ENCODE measurements at places on chromosomes 4 and X.

DNA sequence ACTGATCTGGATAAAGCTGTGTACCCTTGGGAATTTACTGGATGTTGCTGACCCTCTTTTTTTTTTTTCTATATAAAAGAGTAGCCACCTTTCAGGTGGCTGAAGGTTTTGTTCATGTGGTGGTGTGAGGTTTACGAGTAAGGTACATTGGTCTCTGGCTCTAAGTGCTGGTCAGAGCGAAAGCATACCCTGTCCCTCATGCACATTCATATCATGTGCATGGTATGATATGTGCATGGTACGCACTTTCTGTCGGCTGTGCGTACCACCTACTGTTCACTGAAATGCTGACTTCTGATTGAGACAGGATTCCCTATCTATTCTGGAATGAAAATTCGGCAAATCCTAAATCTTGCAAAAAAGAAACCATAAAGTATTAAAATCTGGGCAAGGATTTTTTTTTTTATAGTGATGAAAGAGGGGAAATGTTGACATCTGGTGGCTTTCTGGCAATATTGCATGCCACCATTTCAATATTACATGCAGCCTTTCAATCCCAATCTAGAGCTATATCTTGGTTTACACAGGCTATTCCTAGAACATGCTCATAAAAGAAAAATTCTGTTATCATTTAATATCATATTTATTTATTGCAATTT, 32.8 kb downstream of the FAM149A start:
- DNase-seq, result peak; percentile 8

DNA sequence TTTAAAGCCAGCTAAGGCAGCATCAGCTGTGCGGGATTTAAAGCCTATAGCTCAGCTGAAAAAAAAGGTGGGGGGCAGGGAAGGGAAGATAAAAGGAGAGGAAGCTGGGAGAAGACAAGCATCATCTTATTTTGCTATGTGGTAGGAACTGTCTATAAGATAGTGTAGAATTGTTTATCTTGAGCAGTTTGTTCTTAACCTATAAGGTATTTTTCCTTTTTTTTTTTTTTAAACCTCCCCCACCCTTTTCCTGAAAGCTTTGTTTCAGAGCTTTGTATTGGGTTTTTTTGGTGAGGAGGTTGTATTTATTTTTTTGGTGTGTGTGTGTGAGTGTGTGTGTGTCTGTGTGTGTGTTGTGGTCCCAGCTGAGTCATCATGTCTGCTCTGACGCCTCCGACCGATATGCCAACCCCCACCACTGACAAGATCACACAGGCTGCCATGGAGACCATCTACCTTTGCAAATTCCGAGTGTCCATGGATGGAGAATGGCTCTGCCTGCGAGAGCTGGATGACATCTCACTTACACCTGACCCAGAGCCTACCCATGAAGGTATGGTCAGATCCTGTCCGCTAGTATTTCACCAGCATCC, 531 bp downstream of the RUFY3 start:
- no peak for DNase-seq

- no peak for DNase-seq
Measured at GRCh38 chr4:139768896-139769295, 103.3 kb downstream of the MGST2 start.

DNA sequence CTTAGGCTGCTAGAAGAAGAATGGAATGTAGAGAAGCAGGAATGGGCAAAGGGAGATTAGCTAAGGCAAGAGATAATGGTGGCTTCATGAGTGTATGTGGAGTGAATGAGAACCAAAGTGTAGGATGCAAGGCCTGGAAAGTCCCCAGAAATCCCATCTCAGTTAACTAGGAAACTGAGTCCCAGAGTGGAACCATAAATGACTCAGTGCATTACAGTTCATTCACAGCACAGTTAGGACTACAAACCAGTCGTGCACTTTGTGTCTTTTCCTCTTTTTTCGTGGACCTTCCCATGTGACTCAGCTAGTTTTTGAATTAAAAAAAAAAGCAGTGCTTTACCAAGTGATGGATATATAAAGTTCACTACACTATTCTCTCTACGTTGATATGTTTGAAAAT, 27.7 kb upstream of the REST start:
- no peak for DNase-seq

DNA sequence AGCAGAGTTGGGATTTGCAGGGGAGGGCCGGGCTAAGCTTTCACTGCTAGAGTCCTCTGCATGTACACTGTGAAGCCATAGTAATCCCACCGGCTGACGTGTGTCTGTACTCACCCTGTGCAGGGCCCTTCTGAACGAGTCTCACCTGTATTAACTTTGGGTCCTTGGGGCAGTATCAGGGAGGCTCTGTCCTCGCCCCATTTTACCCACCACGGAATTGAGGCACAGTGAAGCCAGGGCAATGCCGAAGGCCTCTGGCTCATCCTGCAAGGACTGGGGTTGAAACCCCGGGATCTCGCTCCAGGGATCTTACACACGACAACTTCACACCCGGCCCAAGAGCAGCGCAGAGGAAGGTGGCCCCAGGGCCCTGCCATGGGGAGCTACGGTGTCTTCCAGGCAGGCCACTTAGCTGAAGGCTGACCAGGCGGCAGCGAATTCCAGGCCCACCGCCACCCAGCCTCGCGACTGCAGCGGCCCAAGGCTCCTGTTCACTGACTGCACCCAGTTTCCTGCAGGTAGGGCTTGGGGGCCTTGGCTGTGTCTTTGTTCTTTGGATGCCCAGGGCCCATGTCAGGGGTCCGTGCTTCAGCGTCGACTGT, 75.5 kb upstream of the ADRA2C start:
- no peak for DNase-seq

- DNase-seq, result peak; percentile 31
Measured at GRCh38 chrX:111244235-111244750, 26.0 kb downstream of the CAPN6 start.

DNA sequence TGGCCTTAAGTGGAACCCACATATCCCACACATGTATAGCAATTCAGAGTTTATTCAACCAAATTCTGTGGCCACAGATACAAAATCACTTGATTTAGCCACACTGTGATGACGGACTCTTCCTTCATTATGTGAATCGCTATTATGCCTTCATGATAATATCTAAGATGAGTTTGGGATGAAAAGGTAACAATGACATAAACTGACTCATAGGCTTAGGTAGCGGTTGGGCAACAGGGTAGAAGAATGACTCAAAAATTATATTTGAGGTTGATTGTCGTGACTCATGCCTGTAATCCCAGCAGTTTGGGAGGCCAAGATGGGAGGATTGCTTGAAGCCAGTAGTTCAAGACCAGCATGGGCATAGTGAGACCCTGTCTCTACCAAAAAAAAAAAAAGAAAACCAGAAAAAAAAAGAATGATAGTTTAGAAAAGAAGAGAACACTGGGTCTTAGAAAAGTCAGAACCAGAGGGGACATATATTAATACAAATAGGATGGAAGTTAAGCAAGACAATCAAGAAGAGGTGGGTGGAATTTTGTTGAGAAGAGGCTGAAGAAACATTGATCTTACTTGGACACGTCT, 70.4 kb upstream of the USP9X start:
- DNase-seq, result no peak

DNA sequence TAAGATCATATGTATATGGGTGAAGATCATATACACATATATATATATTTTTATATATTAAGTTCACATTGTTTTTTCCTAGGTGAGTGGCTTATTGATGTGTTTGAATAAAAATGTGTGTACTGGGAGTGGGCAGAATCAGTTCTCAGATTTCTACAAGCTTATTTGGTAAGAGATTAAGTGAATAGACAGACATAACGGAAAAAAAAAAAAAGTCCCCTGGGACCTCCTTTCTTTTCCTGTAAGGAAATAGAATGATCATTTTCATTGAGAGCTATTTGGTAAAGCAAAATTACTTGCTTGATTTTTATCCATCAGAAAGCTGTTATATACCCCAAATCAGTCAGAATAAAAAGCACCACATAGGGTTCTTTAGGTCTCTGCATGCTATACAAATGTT, 597.7 kb downstream of the PCDH18 start:
- no peak for DNase-seq

DNA sequence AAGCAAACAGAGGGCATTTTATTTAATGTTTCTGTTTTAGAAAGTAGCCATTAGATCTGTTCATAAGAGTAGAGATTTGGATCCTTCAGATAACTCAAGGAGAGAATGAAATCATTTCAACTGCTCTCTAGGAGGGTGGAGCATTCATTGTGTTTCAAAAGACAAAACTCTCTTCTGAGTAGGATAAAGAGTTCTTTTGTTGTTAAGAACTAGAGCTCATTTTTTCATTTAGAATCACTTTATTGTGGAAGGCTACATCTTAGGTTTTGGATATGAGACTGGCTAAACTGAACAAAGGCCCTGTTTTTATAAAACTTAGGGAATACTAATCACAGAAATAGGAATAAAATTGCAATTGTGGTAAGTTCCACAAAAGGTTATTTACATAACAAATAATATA, 193.9 kb upstream of the PCDH10 start:
- DNase-seq, result no peak

DNA sequence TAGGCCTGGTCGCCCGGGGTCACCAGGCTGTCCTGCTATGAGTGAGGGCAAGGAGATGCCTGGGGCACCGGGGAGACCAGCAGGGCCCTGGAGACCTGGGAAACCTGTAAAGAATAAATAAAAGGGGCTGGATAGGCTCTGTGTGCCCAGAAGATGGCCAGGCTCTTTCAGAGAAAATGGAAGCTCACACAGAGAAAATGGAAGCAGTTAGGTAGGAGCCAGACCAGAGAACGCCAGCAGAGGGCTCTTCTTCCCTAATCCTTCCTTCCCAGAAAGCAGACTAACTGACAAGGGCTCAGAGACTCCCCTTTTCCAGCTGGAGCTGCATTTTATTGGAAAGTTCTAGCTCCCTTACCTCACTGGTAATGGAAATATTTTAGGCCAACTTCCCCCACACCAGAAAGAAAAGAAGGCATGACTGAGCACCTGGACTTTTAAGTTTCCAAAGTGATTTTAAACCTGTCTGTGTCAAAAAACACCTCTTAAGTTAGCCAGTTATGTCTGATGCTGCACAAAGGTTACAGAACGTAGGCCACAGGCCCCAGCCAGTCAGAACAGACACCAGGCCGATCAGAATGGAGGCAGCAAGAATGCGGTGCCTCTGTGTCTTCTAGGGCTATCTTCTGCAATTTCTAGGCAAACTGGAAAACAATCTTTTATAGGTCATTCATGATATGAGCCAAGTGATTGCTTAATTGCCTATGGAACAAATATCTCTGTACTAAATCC, 74.0 kb downstream of the ATG4A start:
- DNase-seq, result no peak

DNA sequence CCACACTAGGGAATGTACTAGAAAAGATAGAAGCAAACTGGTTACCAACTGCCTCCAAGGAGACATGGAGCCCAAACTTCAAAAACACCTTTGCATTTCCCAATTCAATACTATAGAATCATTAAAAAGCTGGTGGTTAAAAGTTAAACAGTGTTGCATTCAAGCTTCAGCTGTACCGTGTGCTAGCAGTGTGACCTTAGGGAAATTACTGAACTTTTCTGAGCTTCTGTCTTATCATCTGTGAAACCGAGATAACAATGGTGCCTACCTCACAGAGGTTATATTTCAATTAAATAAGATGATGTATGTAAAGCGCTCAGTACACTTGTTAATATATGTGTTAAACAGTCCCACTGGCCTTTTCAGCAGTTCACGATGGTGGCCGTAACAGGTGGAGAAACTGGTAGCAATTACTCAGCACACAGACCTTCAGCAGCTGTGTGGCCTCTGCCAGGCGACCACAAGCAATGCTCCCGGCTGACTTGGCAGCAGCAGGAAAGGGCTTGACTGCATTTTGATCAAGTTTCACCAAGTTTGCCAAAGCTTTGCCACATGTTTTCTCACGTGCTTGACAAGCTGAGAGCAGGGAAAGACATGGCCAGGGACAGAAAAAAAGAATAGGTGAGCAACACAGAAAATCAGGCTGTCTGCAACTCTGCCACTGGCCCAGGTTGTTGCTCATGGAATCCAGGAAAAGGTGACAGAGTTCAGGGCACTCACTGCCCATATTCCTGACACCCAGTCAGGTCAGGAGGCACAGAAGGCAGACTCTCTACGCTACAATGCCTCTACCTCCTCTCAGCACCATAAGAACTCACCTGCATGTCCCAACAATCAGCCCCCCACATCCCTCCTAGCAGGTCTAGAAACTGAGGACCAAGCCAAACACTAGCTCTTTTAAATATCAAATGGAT, 72.1 kb downstream of the PARM1 start:
- no peak for DNase-seq

- no peak for DNase-seq
Measured at GRCh38 chr4:139611391-139611790, 54.2 kb upstream of the MGST2 start.

- DNase-seq, result no peak
Measured at GRCh38 chr4:120919358-120919757, 3.2 kb downstream of the PRDM5 start.

GRCh38 chr4:94399721-94400120, 52.0 kb upstream of the PDLIM5 start:
- no peak for DNase-seq

DNA sequence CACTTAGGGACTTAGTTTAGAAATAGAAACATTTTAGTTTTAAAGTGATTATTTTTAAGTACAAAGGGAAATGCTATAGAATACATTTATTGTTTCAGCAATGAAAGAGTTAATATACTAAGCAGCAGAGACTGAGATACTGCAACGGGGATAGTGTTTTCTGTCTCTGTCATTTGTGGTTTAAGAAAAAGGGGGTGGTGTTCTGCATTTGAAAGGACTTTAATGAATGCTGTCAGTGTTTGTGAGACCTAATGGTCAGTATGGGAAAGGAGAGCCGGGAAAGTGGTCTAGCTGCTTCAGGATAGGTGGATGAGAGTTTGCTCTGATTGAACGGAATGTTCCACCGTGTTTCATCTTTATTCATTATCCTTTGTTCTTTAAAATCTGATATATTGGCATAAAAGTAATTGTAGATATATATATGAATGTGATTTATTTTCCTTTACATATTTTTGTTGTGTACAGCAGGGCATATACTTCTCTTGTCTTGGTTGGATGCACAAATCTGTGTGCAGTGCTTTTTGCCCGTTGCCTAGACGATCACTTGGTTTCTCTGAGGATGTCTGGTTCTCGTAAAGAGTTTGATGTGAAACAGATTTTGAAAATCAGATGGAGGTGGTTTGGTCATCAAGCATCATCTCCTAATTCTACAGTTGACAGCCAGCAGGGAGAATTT, at the start of gene KLHL5:
Gene KLHL5 (plus strand): TSS at position 139 of the 676 bp plus-strand sequence. CDS start 421 bp downstream, at position 560.
- DNase-seq, result no peak

GRCh38 chr4:137312257-137312656, 220.0 kb downstream of the PCDH18 start:
- DNase-seq, result no peak

DNA sequence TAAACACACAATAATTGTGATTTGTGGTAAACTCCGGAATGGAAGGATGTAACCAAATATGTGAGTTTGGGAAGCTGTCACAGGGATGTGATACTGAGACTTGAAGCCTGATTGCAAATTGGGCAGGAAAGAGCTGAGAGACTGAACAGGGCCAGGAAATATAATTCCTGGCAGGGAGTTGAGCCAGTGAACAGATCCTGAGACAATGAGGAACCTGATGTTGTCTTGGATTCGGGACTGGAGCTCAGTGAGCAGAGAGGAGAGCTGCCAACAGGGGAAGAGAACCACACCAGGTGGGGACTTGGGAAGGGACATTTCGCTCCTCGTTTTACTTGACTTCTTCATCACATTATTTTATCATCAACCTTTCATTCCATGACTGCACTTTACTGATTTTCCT, 386.0 kb downstream of the TLL1 start:
- no peak for DNase-seq

GRCh38 chrX:2618516-2618915, 72.6 kb upstream of the CD99 start:
- no peak for DNase-seq

- no peak for DNase-seq
Measured at GRCh38 chrX:155968326-155968661, 29.2 kb upstream of the IL9R start.
